GM12878 (cell line): ENCODE measurements at places on chromosomes 3 and 15. TPM values are rescaled to one million over a fixed set of nuclear protein-coding genes. Genes with fewer than 3 reads are reported as not detected.

- H3K27ac ChIP-seq, result no peak overlapping the region
- no peaks in the 10 kb centered on the region; the same call in 1 of the 2 replicates for H3K27me3 ChIP-seq
- no peak for DNase-seq
- no peaks in the 10 kb centered on the region for H3K4me1 ChIP-seq
- no peaks in the 10 kb centered on the region for H3K36me3 ChIP-seq
Observed at GRCh38 chr15:80509800-80510199, 105.6 kb downstream of the ARNT2 start.

OCA2 gene
- total RNA-seq, result not detected in 2 replicates

EXD1 gene
- total RNA-seq, result not detected in 2 replicates

WDR49 gene
- 0.15 TPM in 1 of 2 replicates, not detected in the other for total RNA-seq

GRCh38 chr15:64117759-64118487, 22.1 kb downstream of the SNX1 start:
- H3K4me3 ChIP-seq, result no peak overlapping the region
- no peak overlapping the region for H3K27ac ChIP-seq
- DNase-seq, result no peak
- peaks cover 34% of the 10 kb centered on the region for H3K36me3 ChIP-seq
- H3K4me1 ChIP-seq, result no peaks in the 10 kb centered on the region

GPR62 gene
- not detected in 2 replicates for total RNA-seq

DNA sequence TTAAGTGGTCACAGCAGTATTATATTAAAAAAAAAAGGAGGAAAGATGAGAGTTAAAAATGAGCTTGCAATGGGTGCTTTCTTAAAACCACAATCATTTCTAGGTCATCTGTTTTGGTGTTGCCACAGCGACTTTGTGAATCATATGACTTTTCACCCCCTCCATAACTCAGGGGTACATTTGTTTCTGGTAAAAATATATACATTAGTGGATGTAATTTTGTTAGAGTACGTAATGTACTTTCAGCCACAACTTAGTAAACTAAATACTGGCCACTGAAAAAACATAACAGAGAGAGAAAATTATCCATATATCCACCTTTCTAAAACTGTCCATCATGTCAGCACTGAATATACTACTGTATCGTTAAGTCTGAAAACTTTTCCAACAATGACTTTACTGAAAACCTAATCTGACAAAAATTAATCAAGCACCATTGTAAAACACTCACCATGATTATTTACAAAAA, 3.4 kb downstream of the ANKRD28 start:
- no peaks in the 10 kb centered on the region for H3K27me3 ChIP-seq
- H3K36me3 ChIP-seq, result no peaks in the 10 kb centered on the region
- peaks cover 7% of the 10 kb centered on the region; the same call in 1 of the 2 replicates for H3K4me1 ChIP-seq
- peak overlapping the region; percentile 94 for H3K27ac ChIP-seq
- H3K4me3 ChIP-seq, result peak overlapping the region; percentile 73

GOLGA8G gene
- total RNA-seq, result not detected in 2 replicates

DNA sequence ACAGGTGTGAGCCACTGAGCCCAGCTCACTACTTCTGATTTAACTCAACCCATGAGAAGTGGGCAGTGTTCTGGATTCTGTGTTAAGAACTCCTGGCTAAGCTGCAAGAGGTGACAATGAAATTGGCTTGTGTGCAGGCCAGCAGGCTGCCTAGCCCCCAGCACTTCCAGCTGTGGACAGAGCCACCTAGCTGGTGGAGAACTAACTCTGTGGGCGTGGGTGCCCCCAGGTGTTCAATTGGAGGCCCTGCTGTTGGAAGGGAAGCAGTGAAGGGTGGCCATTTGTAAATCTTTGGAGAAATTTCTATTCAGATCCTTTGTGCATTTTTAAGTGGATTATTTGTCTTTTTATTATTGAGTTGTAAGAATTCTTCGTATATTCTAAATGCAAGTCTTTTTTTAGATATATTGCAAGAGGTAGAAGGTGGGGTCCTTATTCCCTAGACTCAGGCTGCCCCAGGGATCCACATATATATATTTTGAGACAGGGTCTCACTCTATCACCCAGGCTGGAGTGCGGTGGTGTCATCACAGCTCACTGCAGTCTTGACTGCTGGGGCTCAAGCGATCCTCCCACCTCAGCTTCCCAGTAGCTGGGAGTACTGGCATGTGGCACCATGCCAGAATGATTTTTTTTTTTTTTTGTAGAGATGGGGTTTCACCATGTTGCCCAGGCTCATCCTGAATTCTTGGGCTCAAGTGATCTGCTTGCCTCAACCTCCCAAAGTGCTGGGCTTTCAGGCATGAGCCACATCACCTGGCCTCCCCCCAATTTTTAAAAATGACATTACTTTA, 7.2 kb upstream of the SCAMP5 start:
- H3K27me3 ChIP-seq, result no peaks in the 10 kb centered on the region
- no peak overlapping the region for H3K27ac ChIP-seq
- no peak for DNase-seq
- H3K4me1 ChIP-seq, result peaks cover 8% of the 10 kb centered on the region
- no peaks in the 10 kb centered on the region for H3K36me3 ChIP-seq

TUSC7 gene
- total RNA-seq, result not detected in 2 replicates

GRCh38 chr3:16860234-16860633, 24.5 kb upstream of the PLCL2 start:
- no peaks in the 10 kb centered on the region for H3K36me3 ChIP-seq
- H3K4me1 ChIP-seq, result no peaks in the 10 kb centered on the region
- no peak overlapping the region for H3K4me3 ChIP-seq
- no peaks in the 10 kb centered on the region for H3K27me3 ChIP-seq

DNA sequence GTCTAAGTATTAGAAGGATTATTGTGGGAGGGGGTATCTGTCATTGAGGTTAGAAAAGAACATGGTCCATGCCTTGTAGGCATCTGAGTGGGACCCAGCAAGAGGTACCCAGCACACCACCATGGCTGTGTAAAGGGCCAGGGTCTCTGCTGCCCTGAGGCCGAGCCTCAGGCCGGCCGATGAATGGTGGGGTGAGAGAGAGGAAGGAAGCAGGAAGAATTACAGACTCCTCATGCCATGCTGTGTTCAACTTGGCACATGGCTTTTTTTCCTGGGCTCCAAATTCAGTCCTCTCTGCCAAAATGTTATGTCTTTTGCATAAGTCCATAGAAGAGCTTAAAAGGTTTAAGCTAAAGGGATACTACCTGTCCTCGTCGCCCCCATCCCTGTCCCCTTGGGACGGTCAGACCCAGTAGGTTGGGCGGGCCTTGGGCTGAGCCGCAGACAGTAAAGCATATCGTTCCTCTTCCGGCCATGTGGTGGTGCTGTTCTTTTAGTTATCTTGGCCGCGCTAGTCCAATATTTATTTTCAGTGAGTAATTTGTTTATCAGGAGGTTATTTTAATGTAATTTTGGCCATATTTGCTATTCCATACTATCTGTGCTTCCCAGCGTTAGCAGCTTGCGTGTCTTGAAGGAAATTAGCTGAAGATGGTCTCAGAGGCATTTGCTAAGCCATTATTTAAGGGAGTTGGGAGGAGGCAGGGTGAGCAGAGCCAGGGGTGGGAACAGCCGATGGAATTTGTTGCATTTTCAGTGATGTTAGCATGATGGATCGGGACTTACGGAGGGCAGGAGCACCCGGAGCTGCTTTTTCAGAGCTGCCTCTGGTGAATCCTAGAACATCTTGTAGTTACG, 152.4 kb downstream of the AGBL1 start:
- no peak overlapping the region for H3K27ac ChIP-seq
- no peaks in the 10 kb centered on the region for H3K36me3 ChIP-seq
- H3K4me1 ChIP-seq, result no peaks in the 10 kb centered on the region
- no peaks in the 10 kb centered on the region for H3K27me3 ChIP-seq
- DNase-seq, result no peak
